PC-9 (cell line): ENCODE measurements at places on chromosomes 1 and 21. TPM values are rescaled to one million over a fixed set of nuclear protein-coding genes. Genes with fewer than 3 reads are reported as not detected.

- H3K27me3 ChIP-seq: no peaks in the 10 kb centered on the region
- DNase-seq: no peak
- H3K27ac ChIP-seq: no peak overlapping the region
- peaks cover 23% of the 10 kb centered on the region for H3K4me1 ChIP-seq
Measured at GRCh38 chr1:56780128-56780750, 39.0 kb downstream of the FYB2 start.

GRCh38 chr21:39153842-39154241 lies 29.4 kb downstream of the PSMG1 start:
- H3K4me3 ChIP-seq: no peak overlapping the region
- no peak overlapping the region for H3K27ac ChIP-seq
- H3K36me3 ChIP-seq: no peaks in the 10 kb centered on the region
- no peaks in the 10 kb centered on the region for H3K4me1 ChIP-seq
- DNase-seq: no peak

DNA sequence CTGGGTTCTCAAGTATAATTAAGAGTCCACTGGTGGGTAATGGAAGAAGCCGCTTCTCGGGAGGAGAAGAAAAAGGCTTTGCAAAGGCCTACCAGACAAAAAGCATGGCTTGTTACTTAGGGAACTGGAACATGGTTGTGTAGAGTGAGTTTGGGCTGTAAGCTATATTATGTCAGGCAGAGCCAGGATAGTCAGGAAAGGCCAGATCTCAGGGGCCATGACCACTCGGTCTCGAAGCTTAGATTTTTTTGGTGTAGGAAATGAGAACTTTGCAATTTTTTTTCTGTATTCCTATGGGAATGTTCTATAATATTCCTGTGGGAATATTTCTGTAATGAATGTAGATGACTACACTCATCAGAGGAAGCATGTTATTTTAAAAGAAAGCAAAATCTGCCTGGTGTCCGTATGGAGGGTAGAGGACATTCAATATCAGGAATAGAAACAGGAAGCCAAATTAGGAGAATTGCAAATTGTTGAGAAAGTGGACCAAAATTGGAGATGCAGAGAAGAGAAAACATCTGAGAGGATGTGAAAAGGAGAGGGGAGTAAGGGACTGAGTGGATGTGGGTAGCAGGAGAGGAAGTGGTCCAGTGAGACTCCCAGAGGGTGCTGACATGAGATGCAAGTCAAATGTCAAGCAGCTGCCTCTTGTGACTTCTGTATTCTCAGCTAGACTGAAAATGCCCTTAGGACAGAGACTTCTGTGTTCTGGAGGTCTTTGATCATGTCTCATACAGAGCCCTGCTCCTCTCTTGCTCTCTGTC lies 45.2 kb upstream of the HAO2 start:
- no peak for DNase-seq
- H3K4me3 ChIP-seq: no peak overlapping the region
- H3K4me1 ChIP-seq: no peaks in the 10 kb centered on the region
- H3K27me3 ChIP-seq: peaks cover 3% of the 10 kb centered on the region; the same call in 1 of the 2 replicates
- no peaks in the 10 kb centered on the region for H3K36me3 ChIP-seq

Gene DPYD
- 20.0 and 24.1 TPM in 2 replicates for total RNA-seq

Gene GPR37L1
- 0.30 and 0.33 TPM in 2 replicates for total RNA-seq
